ENCODE measurements at places on chromosomes 12 and 14. TPM values are rescaled to one million over a fixed set of nuclear protein-coding genes. Genes with fewer than 3 reads are reported as not detected.

- DNase-seq = no peak
Measured at GRCh38 chr12:56007564-56008559, 10.8 kb downstream of the SUOX start.

DNA sequence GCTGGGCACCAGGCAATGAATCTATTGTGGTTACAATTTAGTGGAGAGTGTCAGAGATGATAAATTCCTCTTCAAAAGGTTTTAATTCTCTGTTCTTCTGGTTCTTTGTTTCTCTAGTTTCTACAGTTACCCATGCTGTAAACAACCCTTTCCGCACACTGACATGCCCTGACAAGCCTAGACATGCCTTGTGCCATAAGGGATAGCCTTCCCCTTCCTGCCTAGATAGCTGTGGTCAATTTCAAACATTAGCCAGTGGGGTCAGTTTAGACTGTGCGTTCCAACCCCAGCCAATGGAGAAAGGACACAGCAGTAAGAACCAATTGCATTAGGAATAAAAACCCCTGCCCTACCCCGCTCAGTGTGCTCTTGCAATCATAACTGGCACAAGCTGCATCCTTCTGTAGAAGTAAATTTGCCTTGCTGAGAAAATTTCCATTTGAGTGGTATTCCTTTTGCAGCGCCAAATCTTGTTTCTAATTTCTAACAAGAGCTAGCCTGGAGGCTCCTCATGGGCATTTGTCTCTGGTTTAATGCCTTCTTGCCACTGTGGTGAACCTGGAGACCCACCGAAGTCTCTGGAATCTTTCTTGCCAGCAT, 6.4 kb downstream of the EDDM3A start:
- no peak for DNase-seq

DNA sequence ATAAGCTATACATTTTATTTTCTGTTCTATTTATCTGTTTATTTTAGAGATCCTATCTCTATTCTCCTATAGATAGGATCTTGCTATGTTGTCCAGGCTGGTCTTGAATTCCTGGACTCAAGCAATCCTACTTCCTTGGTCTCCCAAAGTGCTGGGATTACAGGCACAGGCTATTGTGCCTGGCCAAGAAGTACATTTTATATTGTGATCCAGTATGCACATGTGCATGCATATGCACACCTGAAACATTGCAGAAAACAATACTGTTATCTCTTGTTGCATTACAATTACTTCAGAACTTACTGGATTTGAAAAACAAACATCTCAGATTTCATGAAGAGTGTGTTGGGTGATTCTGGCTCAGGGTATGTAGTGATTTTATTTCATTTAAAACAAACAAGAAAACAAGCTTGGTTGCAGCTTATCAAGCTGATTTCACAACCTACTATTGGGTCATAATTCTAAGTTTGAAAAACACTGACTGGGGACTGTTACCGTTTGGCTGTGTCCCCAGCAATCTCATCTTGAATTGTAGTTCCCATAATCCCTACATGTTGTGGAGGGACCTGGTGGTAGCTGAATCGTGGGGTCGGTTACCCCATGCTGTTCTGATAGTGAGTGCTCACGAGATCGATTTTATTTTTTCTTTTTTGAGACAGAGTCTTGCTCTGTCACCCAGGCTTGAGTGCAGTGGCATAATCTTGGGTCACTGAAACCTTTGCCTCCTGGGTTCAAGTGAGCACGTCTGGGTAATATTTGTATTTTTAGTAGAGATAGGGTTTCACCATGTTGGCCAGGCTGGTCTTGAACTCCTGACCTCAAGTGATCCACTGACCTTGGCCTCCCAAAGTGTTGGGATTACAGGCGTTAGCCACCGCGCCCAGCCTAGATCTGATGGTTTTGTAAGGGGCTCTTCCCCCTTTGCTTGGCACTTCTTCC, 31.3 kb downstream of the ERC1 start:
- no peak for DNase-seq

GRCh38 chr12:116821291-116821690, 60.0 kb downstream of the HRK start:
- DNase-seq = no peak

DNA sequence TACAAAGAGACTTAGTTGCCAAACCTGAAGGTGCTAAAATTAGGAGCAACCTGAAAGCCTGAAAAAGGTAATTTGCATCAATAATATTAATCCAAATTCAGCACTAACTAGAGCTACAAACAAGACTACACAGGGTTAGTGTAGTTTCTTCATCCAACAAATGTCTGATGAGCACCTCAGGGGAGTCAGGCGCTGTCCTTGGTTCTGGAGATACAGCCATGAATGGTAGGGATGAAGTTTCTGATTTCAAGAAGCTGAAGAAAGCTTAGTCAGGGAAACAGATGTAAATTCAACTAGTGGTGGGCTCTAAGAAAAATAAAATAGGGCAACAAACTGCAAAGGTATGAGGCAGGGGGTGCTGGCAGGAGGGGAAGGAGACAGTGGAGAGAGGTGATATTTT, 266.3 kb downstream of the GLT1D1 start:
- no peak for DNase-seq

DNA sequence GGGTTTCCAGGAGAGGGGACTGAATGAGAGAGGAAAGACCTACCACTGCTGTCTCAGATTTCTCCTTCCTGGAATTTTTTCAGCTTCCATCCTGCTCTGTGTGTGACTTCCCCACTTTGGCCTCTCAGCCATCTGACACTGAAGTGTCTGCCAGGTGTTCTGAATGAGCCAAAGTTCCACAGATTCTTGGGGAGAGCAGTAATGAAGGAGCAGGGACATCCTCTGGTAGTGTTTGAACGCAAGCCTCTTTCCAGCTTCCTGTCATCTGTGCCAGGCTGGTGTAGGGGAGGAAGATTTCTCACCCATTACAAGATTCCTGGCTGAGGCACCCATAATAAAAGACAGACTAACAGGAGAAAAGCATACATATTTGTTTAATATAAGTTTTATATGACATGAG, 141.7 kb upstream of the NRXN3 start:
- no peak for DNase-seq

GRCh38 chr12:47823422-47824086, 3.9 kb upstream of the HDAC7 start:
- DNase-seq = no peak

DNA sequence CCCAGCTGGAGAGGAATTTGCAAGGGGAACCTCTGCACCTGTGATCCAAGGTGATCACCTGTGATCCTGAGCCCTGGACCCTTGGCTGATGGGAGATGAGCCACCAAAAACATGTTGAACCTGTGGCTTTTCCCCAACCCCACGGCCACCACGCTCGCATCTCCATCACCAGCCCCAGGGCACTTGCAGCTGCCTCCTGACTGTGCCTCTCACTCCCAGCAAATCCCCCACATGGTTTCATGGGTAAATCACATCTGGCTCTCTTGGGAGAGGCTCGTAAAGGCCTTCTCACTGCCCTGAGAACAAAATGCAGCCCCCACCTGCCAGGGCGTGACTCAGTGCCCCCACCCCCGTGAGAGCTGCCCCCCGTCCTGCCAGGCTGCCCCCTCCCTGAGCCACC, 76.0 kb downstream of the RFLNA start:
- no peak for DNase-seq

DNA sequence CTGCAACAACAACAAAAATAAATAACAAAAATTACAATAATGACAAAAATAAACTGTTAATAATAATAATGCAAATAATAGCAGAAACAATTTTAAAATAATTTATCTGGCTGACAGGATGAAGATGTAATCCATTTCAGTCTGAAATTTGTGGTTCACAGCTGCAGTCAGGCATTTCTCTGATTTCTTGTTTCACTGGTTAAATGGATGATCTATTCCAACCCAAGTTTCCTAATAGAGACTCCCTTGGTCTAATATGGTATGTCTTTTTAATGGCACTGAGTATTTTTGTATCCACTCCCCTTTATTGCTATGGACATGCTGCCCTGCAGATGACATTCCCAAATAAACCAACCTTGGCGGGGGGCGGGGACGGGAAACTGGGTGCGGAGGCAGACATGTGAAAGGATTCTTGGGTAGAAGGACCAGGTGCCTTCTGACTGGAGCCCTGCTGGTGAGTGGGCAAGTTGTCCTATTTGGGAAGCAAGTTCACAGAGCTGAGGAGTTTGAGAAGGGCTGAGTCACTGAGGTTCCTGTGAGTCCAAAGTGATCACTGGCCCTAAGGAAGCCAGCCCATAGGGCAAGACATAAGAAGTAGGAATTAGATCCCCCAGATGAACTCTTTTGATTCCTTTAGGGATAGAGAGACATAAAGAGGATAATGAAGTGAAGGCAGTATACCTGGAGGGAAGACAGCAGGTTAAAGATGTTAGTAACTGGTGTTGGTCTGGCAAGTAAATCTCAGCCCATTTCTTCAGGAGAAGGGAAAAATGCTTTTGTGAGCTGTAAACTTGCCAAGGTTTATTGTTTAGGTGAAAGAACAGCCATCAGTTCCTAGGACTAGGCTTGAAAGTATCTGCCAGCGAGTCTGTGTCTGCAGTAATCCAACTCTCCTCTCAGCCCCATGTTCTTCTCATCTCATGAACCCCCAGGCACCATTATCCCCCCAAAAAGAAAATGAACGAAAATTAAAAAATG, 14.5 kb downstream of the FOXG1 start:
- no peak for DNase-seq

- DNase-seq = no peak
Measured at GRCh38 chr14:103296987-103297386, 37.0 kb upstream of the EIF5 start.

DNA sequence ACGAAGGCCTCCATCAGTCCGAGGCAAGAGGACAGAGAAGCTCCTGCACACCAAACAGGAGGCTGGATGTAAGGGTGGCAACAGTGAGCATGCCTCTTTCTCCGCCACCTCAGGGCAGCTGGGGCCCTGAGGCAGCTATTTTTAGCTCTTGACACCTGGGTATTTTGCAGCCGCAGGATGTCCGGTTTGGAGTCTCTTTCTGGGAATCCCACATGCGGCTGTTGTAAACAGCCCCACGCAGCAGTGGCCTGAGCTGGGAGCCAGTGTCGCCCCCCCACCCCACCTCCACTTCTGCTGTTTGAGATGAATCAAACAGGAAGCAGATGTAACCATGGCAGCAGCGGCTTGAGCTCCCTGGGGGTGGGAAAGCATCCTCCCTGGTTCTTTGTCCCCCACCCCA, 11.7 kb downstream of the HDAC7 start:
- DNase-seq = no peak

- DNase-seq = no peak
Measured at GRCh38 chr12:49798248-49798647, 30.0 kb downstream of the NCKAP5L start.

DNA sequence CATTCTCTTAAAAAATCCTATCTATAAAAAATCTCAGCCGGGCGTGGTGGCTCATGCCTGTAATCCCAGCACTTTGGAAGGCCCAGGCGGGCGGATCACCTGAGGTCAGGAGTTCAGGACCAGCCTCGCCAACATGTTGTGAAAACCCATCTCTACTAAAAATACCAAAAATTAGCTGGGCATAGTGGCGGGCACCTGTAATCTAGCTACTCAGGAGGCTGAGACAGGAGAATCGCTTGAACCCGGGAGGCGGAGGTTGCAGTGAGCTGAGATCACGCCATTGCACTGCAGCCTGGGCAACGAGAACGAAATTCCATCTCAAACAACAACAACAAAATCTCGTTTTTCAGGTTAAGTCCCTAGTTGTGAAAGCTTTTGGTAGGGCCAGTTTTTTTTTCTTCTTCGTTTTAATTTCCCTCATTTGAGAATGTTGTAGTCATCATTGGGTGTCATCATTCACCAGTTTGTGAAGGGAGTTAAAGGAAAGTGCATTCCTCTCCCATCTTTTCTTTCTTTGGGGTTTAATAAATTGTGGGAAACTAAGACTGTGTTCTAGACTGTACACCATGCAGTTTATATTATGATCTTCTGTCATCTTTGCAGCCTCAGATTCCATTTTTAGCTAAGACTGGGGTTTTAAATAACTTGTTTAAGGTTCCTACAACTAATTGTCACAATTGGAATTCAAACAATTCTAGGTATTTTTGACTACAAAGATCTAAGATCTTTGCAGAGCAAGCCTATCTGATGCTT, 23.9 kb downstream of the MDM2 start:
- DNase-seq = no peak

DNA sequence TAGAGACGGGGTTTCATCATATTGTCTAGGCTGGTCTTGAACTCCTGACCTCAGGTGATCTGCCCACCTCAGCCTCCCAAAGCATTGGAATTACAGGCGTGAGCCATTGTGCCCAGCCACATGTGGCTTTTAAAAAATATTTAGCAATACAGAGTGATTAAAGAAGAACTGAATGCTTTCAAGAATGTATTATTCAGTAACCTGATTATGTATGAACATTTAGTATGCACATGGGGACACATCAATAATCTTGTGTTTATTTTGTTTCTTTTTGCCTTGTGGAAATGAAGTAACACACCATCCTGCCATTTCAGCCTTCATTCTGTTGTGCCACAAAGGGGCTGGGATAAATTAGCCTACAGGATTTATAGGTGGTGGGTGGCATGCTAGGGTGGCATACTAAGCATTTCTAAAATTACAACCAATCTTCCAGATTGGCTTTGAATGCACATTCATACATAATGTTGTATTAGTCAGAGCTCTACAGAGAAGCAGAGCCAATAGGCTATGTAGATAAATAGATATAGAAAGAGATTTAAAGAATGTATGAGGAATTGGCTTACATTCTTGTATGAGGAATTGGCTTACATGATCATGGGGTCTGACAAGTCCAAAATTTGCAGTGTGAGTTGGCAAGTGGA, 25.5 kb upstream of the TXNRD1 start:
- DNase-seq = no peak

The CMKLR1 gene
- 0.06 TPM for total RNA-seq

The CERS5 gene
- 40.3 TPM for total RNA-seq

The MOAP1 gene
- 19.5 TPM for total RNA-seq

The TMEM253 gene
- total RNA-seq = 0.19 TPM

The MYO1H gene
- total RNA-seq = not detected

The PNN gene
- 17.0 TPM for total RNA-seq

The SLCO1A2 gene
- not detected for total RNA-seq
